ENCODE measurements at places on chromosomes 1 and 21. TPM values are rescaled to one million over a fixed set of nuclear protein-coding genes. Genes with fewer than 3 reads are reported as not detected.

Gene SPRR2E
- total RNA-seq = not detected

Gene LAMC2
- total RNA-seq = 0.89 TPM

Gene RXRG
- total RNA-seq = 4.1 TPM

Gene GPA33
- not detected for total RNA-seq

Gene TRIM17
- 0.34 TPM for total RNA-seq

Gene AMY1C
- not detected for total RNA-seq

Gene SELE
- 0.56 TPM for total RNA-seq

Gene DIO1
- not detected for total RNA-seq

Gene OR2L8
- total RNA-seq = not detected

Gene FCAMR
- total RNA-seq = not detected

Gene DDAH1
- 7.0 TPM for total RNA-seq

Gene REG4
- not detected for total RNA-seq

Gene MYOM3
- total RNA-seq = 347 TPM

Gene TCHH
- total RNA-seq = not detected

Gene NTNG1
- not detected for total RNA-seq

Gene SIM2
- not detected for total RNA-seq

Gene AGMAT
- total RNA-seq = 0.25 TPM

Gene NRIP1
- 18.1 TPM for total RNA-seq

Gene KCNJ6
- not detected for total RNA-seq

GRCh38 chr21:26800001-26800400 lies 45.2 kb downstream of the ADAMTS1 start:
- no peak for DNase-seq

GRCh38 chr1:167482184-167482583 lies 36.1 kb downstream of the CD247 start:
- DNase-seq = no peak

- DNase-seq = no peak
These were observed 129.9 kb downstream of the SLC30A10 start for GRCh38 chr1:219798283-219799030.

DNA sequence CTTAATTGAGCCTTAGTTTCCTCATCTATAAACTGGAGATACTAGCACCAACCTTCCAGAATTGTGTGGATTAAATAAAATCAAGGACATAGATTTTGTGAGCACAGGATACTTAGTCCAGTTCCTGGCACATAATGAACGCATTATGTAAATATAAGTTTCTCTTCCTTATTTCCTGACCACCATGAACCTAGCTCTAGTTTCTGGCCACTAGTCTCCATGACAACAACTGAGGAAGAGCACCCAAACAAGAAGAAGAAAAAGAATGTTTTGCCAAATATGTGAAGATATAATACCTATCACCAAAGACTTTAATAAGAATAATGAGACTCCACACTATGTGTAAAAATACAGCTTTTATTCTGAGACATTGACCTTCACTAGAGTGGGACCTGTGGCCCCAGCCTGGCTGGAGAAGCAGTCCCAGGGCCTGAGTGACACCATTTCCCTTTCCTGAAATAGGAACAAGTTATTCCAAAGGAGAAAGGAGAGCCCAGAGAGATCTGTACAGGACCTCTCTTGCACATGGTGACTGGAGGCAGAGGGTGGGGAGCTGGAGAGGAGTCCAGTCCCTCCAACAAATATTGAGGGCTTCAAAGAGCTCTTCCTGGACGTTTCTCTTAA lies 940 bp upstream of the USF1 start:
- DNase-seq = no peak

GRCh38 chr1:89198491-89199072 lies at the start of gene GBP4:
Gene GBP4, minus strand, starts transcription at chr1:89198942. Its CDS starts 108 bp downstream, at chr1:89198834.
- peak; percentile 37 for DNase-seq

DNA sequence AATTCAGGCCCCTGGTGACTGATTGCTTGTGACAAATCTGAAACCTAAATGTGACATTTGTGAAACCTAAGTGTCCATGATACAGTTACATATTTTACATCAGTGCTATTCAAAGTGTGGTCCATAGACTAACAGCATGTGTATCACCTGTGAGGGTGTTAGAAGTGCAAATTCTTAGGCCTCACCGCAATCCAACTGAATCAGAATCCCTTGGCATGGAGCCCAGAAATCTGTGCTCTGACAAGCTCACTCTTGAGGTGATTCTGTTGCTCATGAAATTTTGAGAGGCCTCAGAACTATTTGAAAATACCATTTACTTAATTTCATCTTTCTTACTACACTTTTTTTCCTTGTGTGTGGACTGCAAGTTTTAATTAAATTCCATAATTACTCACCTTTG lies 587.9 kb downstream of the ADGRL2 start:
- no peak for DNase-seq

DNA sequence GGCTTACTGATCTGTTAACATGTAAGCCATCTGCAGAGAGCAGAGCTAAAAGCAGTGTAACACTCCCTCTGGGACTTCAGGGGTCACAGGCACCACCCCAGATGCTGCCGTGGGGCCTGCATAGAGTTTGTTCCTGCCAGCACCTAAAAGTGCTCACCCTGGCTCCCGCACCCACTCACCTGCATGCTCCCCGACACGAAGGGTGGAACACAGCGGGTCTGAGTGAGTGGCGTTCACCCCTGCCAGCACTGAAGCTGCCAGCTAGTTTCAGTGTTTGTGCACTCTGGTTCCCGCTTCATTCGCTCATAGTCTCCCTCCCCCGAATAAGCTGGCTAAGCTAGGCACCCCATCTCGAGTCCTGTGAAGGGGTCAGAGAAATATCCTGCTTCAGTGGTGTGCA lies 1681.0 kb downstream of the NCAM2 start:
- DNase-seq = no peak

GRCh38 chr1:75870951-75871350 lies 61.3 kb downstream of the ASB17 start:
- no peak for DNase-seq

DNA sequence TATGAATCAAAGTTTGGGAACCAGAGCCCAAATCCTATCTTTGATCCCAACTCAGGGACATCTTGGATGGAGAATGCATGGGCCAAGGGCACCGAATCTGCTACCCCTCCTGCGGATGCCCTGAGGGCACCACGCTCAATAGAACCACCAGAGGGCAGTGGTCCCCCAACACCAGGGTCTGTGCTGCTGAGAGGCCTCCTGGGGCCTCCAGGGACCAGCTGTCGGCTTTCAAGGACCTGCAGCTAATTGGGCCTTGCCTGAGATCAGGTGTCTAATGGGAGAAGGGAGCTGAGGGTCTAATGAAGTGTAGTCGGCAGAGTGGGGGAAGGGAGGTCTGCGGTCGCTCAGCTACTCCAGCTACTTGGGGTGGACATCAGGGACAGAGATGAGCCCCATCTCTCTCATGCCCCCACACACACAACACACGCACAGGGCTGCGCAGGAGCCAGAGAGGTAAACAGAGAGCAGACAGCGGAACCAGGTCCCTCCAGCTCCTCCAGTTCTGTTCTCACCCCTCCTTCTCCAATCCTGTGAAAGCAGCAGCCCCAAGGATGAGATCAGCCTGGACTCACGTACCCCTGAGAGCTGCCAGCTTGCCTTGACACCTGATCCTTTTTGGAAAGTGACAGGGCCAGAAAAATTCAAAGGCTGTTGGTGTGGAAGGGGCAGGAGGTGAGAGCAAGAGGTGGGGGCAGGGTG lies 34.9 kb upstream of the PPP1R15B start:
- peak; percentile 79 for DNase-seq

DNA sequence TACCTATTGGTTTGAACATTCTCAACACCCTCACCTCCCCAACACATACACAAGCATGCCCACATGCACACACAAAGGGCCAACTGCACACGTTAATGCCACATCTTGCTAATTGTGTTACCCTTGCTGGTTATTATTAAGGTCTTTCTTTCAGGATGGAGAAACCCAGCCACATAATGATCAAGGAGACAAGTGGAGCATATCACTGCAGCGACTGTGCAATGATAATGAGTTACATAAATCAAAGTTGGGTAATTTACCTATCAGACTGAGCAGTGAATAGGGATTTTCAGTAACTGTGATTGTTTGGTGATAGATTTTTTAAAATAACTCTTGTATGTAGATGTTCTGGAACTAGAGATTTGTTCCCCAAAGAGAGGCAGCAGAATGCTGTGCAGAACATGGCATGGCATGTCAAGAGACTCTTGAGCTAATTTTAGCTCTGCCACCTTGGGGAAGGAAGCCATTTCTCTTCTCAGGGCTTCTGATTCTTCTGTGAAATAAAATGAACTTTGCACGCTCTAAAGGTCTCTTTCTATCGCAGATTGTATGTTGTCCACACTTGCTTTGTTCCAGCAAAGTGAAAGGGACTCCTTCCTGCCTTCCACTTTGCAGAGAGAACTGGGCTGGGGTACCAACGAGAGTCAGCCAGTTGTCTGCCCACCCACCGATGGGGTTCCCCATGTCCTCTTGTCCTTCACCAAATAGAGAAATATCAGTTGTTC lies 126.0 kb upstream of the CAMK1G start:
- no peak for DNase-seq

GRCh38 chr1:107339775-107340174 lies 198.9 kb downstream of the NTNG1 start:
- DNase-seq = no peak

DNA sequence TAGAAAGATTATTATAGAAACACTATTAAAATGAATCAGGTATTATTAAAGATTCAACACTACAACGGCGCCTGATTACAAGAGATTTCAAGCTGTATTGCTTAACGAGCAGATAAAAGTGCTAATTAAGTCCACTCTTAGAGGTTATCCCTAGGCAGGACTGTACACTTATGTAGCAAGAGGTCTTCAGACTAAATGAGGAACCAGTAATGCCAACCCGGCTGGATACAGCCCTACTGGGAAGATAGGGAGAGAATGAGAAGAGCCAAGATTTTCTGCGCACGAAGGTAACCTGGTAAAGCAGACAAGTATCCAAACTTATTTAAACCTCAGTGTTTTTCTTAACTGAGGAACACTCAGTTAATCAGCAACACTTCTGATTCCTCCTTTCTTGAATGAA lies 115.7 kb upstream of the HIVEP3 start:
- no peak for DNase-seq

DNA sequence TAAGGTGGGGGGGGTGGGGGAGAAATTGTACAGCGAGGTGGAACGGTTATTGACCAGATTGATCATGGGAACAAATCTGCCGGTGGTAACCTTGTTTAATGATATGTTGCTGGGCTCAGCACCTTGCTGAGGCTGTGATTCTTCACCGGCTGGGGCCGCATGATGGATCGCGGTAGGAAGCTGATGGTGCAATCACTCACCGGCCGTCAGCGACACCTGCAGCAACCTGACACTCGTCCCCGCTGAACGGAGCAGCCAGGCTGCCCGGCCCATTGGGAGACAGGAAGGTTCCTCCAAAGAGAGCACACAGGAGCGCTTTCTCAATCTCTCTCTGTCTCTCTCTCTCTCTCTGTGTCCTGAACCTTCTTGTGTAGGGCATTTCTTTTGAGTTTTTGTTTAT lies 128.5 kb upstream of the RRP15 start:
- DNase-seq = peak; percentile 19

DNA sequence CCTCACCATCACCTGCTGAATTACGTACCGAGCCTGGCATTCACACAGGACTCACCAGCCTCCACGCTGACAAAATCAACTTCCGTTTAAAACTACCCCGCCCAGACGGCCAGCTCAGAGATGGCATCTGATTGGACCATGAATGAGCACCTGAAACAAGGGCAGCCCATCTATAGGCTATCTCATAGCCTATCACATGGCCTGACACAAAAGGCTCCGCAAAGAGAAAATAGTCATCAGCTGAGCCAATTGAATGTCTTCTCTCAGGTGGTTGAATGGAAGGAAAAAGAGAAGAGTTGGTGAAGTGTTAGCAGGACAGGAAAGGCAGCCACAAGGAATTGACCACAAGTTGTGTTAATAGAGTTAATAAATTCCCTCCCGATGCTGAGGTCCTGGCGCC lies 50.6 kb upstream of the ZC3H12A start:
- no peak for DNase-seq

DNA sequence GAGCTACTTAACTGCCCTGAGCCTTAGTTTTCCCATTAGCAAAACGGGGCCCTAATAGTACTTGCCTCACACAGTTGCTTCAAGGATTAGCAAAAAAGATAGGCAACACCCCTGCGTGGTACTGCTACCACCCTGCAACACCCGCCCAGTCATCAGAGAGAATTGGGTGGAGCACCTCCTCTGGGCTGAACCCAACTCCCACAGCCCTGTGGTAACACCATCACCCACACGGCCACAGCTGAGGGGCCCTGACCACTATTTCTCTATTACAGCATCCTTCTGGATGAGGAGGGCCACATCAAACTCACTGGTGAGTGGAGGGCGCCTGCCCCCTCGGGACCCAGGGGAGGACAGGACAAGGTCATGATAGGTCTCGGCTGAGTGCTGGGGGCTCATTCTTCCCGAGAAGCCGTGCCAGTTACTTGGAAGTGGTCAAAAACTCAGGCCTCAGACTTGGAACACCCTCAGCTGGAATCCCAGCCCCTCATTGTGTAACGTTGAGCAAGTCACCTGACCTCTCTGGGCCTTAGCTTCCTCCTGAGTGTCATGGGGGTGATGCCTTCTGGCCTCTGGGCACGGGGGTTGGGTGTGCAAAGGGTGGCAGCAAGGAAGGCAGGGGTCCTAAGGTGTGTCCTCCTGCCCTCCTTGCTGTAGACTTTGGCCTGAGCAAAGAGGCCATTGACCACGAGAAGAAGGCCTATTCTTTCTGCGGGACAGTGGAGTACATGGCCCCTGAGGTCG lies 24.6 kb downstream of the RPS6KA1 start:
- no peak for DNase-seq

DNA sequence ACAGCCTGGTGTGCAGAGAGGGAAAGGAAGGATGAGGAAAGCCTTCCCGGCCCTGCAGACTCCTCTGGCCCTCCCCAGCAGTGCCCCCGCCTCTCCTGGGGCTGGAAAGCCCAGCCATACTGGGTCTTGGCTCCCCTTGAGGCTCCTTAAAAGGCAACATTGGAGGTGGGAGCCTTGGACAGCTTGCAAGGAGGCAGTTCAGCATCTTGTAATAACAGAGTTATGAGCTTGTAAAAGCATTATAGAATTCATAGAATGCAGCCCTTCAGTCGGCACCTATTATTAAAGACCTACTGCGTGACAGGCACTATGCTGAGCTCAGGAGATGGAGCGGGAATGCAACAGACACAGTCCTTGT lies 4.2 kb downstream of the TINAGL1 start:
- no peak for DNase-seq

DNA sequence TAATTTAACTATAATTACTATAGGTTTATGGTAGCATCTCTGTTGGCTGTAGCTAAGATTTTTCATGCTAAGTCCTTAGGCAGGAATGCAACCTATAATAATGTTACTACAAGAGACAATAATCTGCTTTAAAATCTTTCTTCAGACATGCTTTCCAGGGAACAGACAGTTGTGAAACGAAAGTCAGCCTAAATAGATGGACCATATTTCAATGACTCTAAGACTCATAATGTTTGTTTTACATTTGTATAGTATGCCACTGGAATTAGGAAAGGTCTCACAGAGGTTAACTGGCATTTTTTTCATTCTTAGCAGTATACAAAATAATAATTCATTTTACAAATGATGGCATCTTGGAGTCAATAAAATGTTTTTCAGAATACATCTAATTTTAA lies 8.1 kb downstream of the RERE start:
- no peak for DNase-seq

- no peak for DNase-seq
These were observed 115.3 kb downstream of the COLGALT2 start for GRCh38 chr1:183922197-183922596.

GRCh38 chr1:201694608-201695335 lies 134.2 kb upstream of the IPO9 start:
- DNase-seq = no peak

GRCh38 chr1:33472269-33472980 lies at the start of gene ZSCAN20:
Gene ZSCAN20, plus strand, starts transcription at chr1:33472645. Its CDS starts 6,644 bp downstream, at chr1:33479289.
- DNase-seq = peak; percentile 98
